ENCODE measurements at places on chromosomes 3 and 15.

DNA sequence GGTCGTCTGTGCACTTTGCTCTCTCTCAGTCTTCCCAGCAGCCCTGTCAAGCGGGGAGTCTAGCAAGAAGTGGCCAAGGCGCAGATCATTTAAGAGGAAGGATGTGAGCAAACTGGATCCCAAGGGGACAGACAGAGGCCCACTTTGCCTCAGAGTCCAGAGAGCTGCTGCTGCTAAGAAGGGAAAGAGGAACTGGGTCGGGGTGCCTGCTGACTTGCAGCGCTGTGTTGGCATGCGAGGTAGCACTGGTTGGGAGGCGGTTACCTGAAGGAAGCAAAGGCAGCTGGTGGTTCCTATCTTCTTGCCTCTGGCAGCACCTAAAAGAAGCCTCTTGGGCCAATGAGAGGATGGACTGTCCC is 28.1 kb downstream of the SMAD3 start:
- DNase-seq: no peak

GRCh38 chr3:140056047-140056446 is 121.1 kb downstream of the CLSTN2 start:
- DNase-seq: no peak

GRCh38 chr3:127753338-127753737 is 69.0 kb downstream of the MGLL start:
- DNase-seq: no peak

- DNase-seq: no peak
Measured at GRCh38 chr15:48176112-48176511, 2.0 kb downstream of the MYEF2 start.

GRCh38 chr15:28933710-28934445 is 48.1 kb downstream of the APBA2 start:
- no peak for DNase-seq

- DNase-seq: no peak
Measured at GRCh38 chr15:25676070-25676469, 187.1 kb downstream of the ATP10A start.

- no peak for DNase-seq
Measured at GRCh38 chr3:190073264-190074008, 47.3 kb downstream of the P3H2 start.

DNA sequence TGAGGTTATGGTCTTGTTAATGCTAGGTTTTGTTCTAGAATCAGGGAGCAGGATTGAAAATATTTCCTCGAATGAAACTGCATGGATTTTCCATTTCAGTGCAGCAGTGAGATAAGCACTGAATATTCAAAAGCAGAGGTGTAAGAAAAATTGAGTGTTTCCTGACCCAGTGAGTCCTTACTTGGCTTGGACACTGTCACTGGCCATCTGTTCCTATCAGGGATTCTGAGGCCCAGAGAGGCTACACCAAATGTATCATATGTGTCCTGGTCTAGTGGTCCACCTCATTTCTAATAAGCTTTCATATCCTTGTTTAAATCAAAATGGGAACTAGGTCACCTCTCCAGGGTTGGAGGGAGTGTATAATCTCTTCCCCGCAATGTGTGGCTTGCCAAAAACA is 61.1 kb upstream of the RAD18 start:
- DNase-seq: no peak

GRCh38 chr3:58266577-58266976 is 29.0 kb downstream of the ABHD6 start:
- no peak for DNase-seq

DNA sequence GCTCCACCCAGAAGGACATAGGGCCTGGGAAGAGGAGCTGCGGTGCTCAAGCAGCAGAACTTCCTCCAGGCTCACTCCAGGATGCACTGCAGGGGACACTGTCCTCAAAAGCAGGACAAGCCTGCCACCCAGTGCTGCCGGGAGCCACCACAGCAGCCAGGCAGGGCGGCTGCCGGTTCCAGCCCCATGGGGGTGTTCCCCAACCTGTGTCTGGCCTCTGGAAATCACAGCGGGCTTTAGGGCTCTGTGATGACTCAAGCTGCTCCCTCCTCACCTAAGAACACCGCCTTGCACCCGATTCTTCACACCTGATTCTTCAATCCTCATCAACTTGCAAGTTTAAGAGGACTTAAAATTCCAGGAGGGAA is 71.9 kb upstream of the SLC6A11 start:
- no peak for DNase-seq

DNA sequence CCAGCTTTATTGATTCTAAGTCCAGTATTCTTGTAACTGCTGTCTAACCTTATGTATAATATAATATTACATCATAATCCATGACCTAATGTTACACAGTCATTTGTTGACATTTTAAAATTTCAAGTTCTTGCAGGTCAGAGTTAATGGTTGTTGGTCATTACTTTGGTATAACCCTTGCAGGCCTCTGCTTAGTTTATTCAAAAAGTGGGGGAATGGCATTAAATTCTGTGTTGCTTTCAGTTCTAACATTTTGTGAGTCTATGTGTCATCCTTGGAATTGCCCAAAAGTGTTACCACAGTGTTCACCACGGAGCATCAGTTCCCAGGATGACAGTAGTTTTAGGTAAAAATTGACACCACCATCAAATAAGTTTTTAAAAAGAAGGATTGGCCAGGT is 174.8 kb upstream of the BCL6 start:
- DNase-seq: no peak
